ENCODE measurements at places on chromosomes 3 and 15.

GRCh38 chr15:55434989-55435825, 26.9 kb downstream of the PIERCE2 start:
- DNase-seq: no peak

- no peak for DNase-seq
Observed at GRCh38 chr15:53739651-53740050, 19.8 kb downstream of the WDR72 start.

DNA sequence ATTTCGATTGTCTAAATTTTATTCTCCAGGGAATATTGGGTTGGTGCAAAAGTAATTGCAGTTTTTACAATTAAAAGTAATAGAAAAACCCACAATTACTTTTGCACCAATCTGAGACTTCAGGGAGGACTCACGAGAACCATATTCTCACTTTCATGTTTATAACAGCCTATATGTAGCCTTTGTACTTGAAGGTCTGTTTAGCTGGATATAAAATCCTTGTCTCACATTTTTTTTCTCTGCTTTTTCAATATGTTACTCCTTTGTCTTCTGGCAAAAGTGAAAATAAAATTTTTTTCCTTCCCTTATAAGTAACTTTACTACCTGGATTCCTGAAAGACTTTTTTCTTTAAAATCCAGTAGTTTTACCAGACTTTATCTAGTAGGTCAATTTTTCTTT, 9.2 kb downstream of the SIDT1 start:
- no peak for DNase-seq

GRCh38 chr15:75835990-75836958, 7.0 kb upstream of the UBE2Q2 start:
- no peak for DNase-seq

- no peak for DNase-seq
Observed at GRCh38 chr3:189122526-189123205, 49.1 kb upstream of the TPRG1 start.

DNA sequence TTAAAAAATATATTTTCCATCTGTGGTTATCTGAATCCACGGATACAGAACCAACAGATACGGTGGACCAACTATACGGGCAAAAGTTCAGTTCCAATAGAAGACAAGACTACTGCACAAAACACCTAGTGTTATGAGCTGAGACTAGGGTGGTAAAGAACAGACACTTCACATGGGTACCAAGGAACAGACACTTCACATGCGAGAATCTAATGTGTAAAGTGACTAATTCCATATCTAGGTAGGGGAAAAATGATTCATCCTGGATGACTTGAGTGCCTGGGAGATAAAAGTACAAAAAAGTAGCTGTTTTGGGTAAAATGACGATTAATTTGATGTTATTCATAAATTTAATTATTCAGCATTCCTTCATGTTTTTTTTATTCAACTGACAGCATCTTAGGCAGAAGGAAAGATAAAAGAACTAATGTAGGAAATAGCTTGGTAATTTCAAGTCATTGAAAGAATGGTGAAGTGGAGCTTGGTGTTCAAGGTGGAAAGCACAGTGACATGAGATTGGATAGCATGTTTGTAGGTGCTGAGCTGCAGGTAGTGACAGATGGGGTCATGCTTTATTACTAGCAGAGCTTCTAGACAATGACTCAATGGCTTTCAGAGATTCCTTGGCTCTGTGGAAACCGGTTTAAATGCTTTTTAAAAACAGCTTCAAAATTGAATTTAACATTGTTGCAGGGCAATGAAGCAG, 5.2 kb downstream of the CD200 start:
- no peak for DNase-seq

GRCh38 chr3:93904568-93904967, 69.1 kb downstream of the PROS1 start:
- DNase-seq: no peak

DNA sequence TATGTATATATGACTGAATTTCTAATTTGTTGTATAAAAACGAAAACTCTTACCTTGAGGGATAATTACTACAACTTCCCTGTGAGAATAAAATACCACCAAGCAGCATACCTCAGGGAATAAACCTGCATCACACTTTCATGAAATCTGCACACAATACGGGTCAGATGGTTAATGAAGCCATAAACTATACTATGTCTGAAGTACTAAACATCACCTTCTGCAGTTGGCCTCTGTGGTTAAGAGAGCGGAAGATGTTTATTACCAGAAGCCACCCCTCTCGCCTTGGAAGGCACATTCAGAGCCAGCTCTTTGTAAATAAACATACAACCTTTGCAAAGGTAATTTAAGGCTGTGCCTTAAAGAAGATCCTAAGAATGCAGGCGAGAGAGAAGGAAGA, 462.1 kb upstream of the NR2F2 start:
- no peak for DNase-seq

DNA sequence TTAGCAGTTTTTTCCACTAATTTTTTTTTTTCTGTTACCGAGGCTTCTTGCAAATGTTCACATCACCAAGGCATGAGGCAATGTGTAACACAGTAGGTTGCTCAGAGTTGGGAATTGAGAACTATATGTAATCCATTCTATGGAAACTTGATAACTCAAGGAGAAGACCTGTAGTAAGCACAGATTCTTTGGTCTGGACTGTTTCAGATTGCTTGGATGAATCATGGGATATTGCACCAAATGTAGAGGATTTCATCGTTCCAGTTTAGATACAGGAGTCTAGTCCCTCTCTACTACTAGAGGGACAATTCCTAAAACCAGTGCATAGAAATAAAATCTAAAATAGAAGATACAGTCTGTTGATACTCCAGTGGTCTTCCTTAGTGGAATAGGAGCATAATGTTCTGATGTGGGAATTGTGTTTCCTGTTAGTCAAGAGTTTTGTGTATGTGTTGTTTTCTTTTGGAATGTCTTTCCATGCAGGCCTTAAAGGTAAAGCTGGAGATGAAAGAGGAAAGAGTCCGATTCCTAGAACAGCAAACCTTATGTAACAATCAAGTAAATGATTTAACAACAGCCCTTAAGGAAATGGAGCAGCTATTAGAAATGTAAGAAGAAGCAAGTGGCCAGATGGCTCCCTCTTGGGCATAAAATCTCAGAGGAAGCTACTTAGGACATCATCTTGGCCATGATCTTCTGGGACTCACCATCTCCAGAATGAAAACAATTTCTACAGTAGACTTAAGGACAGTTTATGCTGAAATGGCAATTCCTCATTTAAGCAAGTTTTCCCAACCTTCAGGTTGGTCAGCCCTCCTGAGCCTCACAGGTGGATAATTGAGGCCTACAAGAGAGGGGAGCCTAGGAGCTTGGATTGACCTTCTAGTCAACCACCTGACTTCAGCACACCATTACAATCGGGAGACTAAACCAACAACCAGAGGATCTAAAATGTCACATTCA, 10.7 kb downstream of the KNSTRN start:
- DNase-seq: no peak

- no peak for DNase-seq
Observed at GRCh38 chr15:31403096-31403495, 76.5 kb downstream of the KLF13 start.

DNA sequence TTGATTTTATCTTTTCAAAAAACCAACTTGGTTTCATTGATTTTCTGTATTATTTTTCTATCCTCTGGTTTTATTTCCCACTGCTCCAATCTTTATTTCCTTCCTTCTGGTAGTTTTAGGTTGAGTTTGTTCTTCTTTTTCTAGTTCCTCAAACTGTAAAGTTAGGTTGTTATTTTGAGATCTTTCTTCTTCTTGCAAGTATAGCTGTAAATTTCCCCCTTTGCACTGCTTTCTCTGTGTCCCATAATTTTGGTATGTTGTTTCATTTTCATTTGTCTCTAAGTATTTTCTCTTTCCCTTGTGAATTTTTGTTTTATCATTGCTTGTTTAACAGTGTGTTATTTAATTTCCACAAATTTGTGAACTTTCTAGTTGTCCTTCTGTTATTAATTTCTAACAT, 120.0 kb downstream of the PLD1 start:
- no peak for DNase-seq

DNA sequence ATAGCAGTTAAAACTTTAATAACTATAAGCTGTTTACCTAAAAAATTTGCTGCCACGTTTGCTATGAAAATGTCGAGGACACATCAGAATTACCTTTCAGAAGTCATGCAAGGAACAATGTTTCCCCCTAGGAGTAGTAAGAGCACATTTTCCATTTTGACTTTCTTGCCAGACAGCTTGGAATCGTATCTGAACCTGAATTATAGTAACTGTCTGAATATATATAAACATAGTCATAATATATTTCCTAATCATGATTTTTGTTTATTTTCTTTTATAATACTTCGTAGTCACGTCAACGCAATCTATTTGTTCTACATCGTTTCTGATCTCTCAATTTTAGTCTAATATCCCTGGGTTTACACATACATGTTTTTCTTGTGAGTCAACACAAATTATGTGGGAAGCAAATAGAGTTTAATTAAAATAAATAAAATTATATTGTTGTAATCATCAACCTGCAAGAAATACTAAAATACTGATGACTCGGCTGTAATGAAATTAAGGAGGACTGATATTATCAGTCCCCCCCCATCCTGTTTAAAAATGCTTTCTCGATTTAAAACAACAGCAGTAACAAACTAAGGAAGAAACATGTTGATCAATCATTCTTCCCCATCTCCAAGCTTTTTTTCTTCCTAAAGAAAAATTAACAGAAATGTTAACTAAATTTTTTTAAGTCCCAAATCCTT, 78.4 kb downstream of the MME start:
- DNase-seq: no peak

DNA sequence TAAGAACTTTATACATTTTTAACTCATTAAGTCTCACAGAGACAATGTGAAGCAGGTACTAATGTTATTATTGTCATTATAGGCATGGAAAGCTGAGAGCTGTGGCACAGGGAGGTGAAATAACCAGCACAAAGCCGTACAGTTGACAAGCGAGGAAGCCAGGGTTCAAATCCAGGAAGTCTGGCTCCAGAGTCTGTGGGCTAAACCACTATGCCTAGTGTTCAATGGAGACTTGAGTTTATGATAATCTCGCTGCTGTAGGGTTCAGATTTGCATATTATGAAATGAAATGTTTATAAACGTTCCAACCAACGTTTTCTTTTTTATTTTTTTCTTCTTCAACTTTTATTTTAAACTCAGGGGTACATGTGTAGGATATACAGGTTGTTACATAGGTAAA, 60.0 kb downstream of the CHST2 start:
- no peak for DNase-seq

DNA sequence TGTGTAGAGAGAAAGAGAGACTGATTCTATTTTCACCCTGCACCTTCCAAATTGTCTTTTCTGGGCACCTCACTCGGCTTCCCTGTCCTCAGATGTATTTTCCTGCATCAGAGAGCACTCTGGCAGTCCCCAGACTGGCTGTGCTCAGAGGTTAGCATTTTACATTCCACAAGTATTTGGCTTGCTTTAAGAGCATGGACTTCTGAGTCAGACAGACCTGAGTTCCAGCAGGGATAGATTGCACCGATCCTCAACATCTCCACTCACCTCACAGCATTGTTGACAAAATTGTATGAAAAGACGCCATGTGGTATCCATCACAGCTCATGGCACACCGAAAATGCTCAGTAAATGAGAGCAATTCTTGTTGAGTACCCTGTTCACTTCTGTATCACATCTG, 45.6 kb downstream of the SST start:
- no peak for DNase-seq

DNA sequence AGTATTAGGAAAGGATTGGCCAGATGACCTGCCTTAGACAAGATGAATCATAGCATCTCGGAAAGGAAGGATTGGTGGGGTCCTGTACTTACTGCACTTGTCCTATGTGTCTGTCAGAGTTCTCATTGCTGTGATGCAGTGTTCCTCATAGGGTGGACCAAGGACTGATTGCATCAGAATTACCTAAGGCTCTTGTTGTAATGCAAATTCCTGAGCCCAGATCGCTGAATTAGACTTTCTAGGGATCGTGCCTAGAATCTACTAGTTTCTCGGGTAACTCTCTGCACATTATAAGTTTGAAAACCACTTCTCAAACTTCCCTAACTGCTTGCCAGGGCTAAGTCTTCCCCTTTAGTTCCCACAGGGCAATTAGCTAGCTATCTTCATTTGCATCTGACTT, 74.9 kb upstream of the SKOR1 start:
- no peak for DNase-seq

- DNase-seq: no peak
Observed at GRCh38 chr15:100111125-100112060, 230.4 kb downstream of the ADAMTS17 start.

DNA sequence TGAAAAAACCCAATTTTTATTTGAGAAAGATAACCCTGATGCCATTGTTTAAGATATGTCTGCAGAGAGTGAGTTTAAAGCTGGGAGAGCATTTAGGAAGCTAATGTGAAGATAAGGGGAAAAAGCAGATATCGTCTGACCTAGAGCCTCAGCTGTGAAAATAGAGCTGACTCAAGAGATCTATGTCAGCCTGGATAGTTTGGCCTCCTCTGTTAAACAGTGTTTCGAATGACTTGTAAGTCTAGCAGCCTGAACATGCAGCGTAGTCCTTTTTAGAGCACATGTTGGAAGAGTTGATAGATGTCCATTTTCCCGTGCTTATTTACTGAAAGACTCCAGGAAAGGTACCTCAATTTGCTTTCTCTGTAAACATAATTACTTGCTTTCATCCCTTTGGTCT, 48.1 kb downstream of the ALCAM start:
- DNase-seq: no peak

- no peak for DNase-seq
Observed at GRCh38 chr3:147369231-147369630, 37.1 kb downstream of the ZIC4 start.

- no peak for DNase-seq
Observed at GRCh38 chr3:61381745-61382392, 130.6 kb upstream of the FHIT start.

- no peak for DNase-seq
Observed at GRCh38 chr15:62457100-62457499, 292.0 kb upstream of the C2CD4B start.

- DNase-seq: no peak
Observed at GRCh38 chr15:51134416-51135199, 39.9 kb upstream of the TNFAIP8L3 start.

DNA sequence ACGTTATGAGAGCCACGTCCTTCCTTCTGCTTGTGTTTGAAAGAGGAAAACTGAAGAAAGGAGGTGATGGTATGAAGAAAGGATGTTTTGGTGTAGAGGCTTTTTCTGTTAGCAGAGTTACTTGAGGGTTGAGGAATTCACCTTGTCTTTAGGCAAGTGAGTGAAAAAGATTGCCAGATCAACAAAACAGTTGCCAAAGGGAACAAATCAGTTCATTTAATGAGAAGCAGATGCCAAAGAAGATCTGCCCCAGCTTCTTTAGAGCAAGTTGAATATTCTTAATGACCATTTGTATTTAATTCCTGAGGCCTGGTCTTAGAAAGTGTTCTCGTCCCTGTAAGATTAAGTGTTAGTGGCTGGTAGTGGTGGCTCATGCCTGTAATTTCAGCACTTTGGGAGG, 2.6 kb downstream of the CHCHD6 start:
- DNase-seq: no peak

Measured in esophagus squamous epithelium (tissue), 5 donors.